ENCODE measurements at places on chromosomes 12 and 14.
A peak's percentile ranks its signal among the peaks of the same experiment; 100 is the strongest.

GRCh38 chr12:69252033-69252432, 12.7 kb downstream of the CPSF6 start:
- no peak for DNase-seq

DNA sequence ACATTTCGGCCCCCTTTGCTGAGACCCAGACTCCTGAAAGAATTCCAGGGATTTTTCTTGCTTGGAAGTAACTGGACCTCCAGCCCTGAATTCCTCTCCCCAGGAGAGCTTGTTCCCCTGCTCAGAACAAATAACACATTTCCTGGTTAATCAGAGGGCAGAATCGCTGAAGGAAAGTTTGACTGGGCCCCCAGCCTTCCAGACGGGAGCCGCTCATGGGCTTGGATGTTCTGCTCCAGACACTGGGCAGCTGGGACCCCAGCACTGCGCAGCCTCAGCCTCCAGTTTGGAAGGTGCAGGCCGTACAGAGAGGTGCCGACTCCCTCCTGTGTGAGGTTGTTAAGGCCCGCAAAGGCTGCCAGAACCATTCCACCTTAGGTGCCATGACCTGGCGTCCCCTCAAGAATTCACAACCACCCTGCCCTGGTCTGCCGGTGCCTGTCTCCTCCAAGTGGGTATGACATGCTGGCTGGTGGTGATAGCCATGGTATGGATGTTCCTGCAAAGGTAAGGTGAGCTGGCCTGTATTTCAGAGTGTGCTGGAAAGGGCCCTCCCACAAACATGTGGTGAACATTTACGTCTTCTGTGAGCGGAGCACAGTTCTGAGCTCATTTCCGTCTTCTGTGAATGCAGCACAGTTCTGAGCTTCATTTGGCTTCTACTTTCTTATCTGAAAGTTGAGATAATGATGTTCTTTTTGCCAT, 5.1 kb upstream of the LTBP2 start:
- DNase-seq = no peak

GRCh38 chr12:94457311-94457710, 2.4 kb downstream of the CEP83 start:
- no peak for DNase-seq

GRCh38 chr12:108788076-108788782, 56.9 kb upstream of the CORO1C start:
- DNase-seq = no peak

DNA sequence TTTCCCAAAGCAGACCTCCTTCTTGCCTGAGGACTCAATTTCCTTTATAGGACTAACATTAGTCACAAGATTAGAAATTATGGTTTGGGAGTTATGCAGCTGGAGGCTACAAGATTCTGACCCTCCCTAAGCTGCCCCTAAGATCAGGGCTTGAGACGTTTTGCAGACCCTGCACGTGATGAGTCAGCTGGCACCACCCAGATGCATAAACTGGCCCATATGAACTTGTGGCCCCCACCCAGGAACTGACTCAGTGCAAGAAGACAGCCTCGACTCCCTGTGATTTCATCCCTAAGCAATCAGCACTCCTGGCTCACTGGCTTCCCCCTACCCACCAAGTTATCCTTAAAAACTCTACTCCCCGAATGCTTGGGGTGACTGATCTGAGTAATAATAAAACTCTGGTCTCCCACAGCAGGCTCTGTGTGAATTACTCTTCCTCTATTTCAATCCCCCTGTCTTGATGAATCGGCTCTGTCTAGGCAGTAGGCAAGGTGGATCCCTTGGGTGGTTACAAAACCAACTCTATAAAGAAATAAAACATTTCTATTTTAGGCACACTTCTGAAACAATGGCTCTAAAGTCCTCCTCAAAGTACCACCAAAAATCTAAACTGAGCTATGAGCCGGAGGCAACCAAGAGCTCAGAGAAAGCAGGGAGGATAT, 233.4 kb downstream of the TMEM132D start:
- no peak for DNase-seq

DNA sequence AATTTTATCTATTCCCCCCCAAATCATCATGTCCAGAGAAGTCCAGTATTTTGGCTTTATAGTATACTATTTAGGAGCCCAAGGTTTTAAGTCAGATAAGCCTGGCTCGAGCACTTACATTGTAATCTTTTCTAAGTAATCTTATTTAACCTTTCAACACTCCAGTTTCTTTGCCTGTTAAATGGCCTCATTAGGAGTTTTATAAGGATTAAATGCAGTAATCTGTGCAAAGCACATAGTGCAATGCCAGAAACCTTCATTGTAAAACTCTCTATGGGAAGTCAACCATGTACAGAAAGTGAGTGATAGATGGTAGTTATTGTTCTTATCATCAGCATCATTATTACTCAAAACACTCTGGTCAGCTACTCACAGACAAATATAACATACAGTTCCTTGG, 1330.4 kb downstream of the SLC16A7 start:
- no peak for DNase-seq

GRCh38 chr12:42336286-42336685, 10.3 kb downstream of the PPHLN1 start:
- no peak for DNase-seq

DNA sequence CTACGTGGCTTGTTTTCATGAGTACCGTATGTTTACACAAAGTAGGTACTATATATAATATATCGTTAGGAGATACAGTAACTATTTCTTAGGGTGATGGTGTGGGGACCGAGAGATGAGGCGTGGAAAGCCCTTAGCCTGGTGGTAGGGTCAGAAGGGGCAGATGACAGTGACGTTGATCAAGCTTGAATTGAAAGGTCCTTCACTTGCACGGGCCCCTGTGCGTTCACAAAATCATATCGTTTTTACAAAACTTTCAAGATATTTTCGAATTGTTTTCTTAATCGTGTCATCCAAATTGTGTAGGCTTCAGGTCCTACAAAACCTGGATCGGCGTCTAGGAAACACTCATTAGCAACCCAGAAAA, 881 bp upstream of the SOS2 start:
- DNase-seq = no peak

GRCh38 chr14:51479584-51480325, 172.0 kb upstream of the FRMD6 start:
- no peak for DNase-seq

GRCh38 chr12:6961695-6962284, 8.7 kb downstream of the PHB2 start:
- DNase-seq = peak; percentile 78

DNA sequence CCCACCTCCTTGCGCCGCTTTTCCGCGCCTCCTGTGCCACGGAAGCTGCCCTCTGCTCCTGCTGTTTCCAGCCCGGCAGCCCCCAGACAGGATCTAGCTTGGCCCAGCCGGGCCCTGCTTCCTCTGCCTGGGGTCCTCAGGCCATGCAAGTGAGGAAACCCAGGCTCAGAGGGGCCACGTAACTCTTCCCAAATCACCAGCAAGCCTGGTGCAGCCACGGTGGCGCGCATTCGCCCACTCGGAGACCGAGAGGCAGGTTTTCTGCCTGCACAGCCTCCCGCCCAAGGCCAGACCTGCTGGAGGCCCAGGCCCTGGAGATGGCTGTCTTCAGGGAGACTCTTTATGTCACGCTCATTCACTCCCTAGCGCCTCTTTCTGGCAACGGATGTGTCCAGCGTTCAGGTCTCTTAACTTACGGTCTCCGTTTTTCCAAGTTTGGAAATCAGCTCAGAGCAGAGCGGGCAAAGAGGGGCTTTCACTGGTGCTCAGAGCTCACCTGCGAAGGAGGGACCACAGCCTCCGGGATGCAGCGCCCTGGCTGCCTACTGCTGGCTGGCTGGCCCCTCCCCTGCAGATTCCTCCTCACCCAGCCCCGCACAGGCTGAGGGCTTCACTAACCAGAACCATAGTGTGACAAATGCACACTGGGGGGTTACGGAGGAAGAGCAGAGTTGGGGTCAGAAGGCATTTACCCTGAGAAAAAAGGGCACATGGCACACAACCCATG, 20.6 kb upstream of the CEP170B start:
- no peak for DNase-seq

GRCh38 chr12:21678959-21679358, 21.3 kb upstream of the LDHB start:
- no peak for DNase-seq

DNA sequence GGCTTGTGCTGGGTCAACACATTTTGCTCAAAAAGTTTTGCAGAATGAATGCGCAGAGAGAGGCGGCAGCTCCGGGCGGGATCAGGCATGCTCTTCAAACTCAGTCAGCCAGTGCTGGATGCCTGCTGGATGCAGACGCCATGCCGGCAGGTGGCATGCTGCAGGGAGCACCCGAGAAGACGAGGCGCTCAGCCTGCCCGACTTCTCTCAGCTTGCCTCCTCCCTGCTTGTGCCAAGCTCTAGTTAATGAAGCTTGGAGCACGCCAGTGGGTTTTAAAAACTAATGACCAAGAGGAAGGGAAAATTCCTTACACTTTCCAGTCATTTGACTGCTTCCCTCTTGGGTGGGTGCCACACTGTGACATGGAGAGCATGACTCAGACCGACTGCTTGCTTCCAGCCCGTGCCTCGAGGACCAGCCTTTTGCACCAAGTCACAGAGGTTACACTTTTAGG, 39.8 kb downstream of the SLC24A4 start:
- no peak for DNase-seq

GRCh38 chr14:64788706-64789105, 84.5 kb downstream of the PLEKHG3 start:
- no peak for DNase-seq

DNA sequence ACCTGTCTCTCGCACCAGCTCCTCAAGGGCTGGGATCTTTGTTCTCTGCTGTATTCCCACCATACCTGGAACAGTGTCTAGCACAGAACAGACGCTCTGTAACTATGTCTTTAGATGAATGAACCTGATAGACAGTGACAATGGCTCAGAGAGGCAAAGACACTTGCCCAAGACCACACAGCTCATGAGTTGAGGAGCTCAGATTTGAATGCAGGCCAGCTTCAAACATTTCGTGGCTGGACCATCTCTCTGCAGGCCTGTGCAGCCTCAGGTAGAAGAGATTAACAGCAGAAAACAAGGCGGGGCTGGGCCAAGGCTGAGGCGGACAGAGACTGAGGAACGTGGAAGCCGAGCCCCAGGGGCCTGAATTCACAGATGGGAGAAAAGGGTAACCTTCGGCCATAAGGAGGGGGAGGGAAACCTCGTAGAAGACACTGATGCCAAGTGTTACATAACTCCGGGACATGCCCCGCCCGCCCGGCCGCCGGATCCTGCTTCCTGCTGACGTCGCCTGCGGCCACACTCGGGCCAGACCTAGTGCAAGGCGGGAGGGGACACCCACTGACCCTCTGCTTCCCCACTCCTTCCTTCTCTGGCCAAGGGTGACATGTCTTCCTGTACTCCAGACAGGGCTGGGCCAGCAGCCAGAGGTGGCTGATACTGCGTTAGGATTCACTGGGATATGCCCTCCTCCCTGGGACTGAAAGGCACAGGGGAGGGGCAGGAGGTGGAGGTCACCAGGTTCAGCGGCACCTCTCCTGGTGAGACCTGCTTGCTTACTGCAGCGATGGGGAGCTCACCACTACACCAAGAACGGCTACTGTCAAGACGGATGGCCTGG, 86.8 kb downstream of the RFLNA start:
- DNase-seq = no peak

DNA sequence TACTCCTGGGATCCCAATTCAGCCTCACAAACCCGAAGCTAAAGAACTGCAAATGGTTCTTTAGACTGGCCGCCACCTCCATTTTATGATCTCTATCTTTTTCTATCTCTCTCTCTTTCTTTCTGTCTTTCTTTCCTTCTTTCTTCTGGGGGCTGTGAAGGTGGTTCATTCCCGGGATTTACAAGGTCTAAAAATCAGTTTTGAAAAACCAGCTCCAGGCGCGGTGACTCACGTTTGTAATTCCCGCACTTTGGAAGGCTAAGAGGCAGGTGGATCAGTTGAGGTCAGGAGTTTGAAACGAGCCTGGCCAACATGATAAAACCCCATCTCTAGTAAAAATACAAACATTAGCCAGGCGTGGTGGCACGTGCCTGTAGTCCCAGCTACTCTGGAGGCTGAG, 67.2 kb upstream of the VASH1 start:
- DNase-seq = no peak

DNA sequence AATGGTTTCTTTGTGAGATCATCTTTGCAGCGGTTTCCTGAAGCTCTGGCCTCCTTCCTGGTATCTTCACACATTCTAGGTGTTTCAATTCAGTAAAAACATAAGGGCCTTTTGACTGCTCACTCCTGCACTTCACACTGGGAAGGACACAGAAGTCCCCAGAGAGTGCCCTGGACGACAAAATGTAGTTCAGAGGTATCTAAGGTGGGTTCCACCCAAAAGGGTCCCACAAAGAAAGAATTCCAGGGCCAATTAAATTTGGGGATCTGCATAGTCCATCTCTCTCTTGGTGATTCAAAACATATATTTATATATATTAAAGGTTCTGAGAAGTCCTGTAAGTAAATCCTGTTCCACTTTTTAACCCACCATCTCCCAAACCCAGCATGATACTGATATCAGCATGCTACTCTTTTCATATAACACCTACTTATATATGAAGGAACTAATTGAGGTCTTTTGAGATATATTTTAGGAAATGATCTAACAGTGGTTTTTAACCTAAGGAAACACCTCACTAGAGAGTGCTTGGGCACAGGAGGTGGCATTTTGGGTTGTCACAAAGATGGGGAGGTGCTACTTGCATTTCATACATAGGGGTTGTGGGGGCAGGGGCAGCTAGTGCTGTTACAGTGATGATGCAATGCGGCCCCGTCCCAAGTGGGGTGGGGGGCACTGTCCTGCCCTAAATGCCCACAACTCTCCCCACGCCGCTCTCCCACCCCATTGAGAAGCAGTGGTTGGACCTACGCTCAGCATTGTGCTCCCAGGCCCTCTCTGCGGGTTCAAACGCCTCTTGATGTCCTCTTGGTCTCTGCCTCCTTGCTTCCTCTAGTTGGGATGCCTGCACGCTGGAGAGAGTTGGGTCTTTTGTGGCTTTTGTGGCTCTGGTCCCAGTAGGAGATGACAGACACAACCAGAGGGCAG, 109.4 kb downstream of the ARF6 start:
- peak; percentile 78 for DNase-seq

- no peak for DNase-seq
Observed at GRCh38 chr12:56995930-56996496, 10.3 kb downstream of the ZBTB39 start.

- DNase-seq = no peak
Observed at GRCh38 chr14:105473033-105473676, 1.5 kb upstream of the CRIP2 start.

- DNase-seq = no peak
Observed at GRCh38 chr14:101374373-101375338, 186.6 kb upstream of the DIO3 start.

DNA sequence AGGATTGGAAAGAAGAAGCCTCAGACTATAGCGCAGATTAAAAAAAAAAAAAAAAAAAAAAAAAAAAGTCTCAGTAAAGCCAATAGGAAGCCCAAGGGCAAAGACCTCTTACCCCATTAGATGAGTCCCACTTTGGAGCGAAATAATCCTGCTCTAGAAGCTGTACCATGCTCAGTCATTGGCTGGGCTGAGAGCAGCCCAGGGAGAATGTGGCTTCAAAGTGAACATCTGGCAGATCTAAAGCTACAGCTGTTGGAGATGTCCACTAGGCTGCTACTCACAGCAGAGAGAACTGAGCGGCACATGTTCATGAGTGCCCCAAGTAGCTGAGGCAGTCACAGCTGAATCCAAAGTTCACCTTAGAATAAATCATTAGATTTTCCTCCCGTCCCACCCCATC, 560.9 kb downstream of the MED13L start:
- no peak for DNase-seq

- peak; percentile 88 for DNase-seq
Observed at GRCh38 chr12:122860040-122860853, 25.0 kb downstream of the HIP1R start.

Measured in stimulated activated CD4-positive, alpha-beta T cell treated with anti-CD3 and anti-CD28 coated beads, Interleukin-15, amount 100 ng/mL, for 24 hours (primary cell).